ENCODE measurements at places on chromosomes 6 and 20.

GRCh38 chr6:8845690-8846089 lies 410.3 kb upstream of the SLC35B3 start:
- no peak for DNase-seq

GRCh38 chr6:149343501-149343900 lies 26.0 kb downstream of the TAB2 start:
- no peak for DNase-seq

GRCh38 chr6:26172608-26172968 lies 85.4 kb downstream of the HFE start:
- DNase-seq, result no peak

- DNase-seq, result no peak
These were observed 158.7 kb upstream of the SLC22A16 start for GRCh38 chr6:110635096-110635495.

DNA sequence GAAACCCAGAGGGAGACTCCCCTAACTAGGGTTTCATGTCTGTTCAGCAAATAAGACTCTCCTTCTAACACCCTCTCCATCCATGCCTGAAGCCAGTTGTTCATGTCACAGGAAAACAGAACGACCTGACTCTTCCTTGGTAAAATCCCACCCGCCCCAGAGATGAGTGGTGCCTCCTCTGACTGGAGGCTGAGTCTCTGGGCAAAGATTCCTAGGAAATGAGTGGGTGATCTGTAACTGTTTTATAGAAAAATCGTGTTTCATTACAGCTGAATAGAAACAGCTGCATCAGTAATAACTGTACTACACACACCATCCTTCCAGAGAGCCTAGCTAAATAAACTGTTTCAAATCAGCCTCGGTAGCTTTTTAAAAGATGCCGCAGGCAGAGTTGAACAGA lies 37.4 kb upstream of the MRPS10 start:
- DNase-seq, result no peak

DNA sequence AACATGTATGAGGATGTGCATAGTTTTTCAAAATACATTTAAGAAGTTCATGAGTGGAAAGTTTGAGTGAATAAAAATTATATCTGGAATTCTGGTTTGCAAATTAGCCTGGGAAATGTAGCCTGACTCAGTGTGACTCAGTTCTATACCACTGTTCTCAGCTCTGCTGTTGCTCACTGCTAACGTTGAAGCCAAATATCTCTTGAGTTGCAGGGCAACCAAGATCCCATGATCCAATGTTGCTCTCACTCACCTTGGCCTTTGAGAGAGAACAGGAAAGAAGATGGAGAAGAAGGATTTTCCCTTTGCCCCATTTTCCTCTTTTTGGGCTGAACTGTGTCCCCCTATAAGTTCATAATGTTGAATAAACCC lies 28.9 kb downstream of the PSMB9 start:
- DNase-seq, result no peak

GRCh38 chr6:108592371-108593337 lies 31.9 kb downstream of the FOXO3 start:
- DNase-seq, result peak; percentile 22

- DNase-seq, result no peak
These were observed 17.5 kb upstream of the ZSCAN9 start for GRCh38 chr6:28207510-28208110.

DNA sequence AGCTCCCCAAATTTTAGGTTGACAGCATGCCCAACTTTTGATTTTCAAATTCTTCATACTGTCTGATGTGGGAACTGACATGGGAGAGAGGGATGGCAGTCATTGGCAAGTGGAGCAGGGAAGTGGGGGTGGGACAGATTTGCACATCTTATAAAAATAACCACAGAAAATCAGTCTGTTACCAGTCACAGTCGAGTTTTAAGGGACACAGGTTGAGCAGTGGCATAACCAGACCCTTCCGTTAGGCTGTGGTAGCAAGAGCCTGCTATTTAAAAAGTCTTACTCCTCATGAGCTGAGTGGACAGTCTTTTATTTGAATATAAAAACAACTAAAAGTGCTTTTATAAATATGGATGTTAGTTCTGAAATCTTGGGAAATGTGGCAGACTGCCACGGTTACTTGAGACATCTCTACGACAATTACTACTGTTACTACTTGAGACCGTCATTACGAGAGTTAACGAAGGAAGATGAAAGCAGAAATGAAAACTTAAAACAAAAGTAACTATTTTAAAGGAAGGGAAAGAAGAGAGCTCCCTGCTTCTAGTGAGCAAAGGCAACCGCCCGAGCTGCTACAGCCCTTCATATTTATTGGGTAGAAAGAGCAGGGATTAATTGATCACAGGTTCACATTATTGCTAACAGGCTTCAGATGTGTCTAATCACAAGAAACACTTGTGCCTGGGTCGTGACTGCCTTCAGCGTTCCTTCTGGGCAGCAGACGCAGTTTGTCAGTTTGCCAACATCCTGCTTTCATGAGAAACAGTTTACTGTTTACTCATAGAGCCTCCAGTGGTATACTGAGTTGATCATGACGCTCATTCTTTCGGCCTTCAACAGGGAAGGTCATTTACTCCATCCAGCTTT lies 71.3 kb downstream of the EFHC1 start:
- no peak for DNase-seq

GRCh38 chr20:50249447-50250388 lies 59.1 kb downstream of the CEBPB start:
- DNase-seq, result no peak

GRCh38 chr20:48786951-48787705 lies 40.7 kb downstream of the PREX1 start:
- DNase-seq, result no peak

GRCh38 chr20:3364323-3365013 lies 43.0 kb downstream of the DNAAF9 start:
- no peak for DNase-seq

DNA sequence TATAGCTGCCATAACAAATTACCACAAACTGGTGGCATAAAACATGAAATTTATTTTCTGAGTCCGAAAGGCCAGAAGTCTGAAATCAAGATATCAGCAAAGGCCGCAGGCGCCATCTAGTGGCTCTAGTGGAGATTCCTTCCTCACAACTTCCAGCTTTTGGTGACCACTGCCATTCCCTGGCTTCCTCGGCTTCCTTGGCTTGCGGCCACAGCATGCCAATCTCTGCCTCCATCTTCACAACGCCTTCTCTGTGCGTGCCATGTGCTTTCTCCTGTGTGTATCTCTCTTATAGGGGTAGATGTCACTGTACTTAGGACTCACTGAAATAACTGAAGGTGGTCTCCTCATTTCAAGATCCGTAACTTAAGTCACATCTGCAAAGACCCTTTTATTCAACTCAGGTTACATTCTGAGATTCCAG lies 5.4 kb upstream of the PLAGL1 start:
- DNase-seq, result peak; percentile 71

- DNase-seq, result no peak
These were observed 1.2 kb downstream of the ELOVL2 start for GRCh38 chr6:11042750-11043377.

GRCh38 chr20:2237059-2237458 lies 58.7 kb upstream of the TGM3 start:
- no peak for DNase-seq

GRCh38 chr20:46539113-46539512 lies 11.3 kb downstream of the OCSTAMP start:
- DNase-seq, result no peak

GRCh38 chr6:42891199-42891722 lies 11.8 kb downstream of the RPL7L1 start:
- no peak for DNase-seq

DNA sequence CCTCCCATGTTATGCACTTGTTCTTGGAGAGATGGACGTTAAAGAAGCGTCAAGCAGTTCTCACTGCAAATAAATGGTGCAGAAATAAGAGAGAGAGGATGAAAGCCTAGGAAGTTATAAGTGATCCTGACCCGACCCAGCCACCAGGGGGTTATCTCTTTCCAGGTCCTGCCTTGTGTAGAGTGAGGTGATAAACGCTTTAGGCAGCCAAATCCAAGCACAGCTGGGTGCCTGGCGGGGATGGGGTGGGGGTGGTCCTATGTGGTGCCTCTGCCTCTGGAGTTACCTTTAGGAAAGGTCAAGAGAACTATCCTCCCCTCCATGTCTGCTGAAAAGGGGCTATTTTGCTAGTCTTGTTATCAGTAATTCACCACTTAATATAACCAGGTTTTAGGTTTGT lies 9.2 kb upstream of the TFAP2A start:
- no peak for DNase-seq

DNA sequence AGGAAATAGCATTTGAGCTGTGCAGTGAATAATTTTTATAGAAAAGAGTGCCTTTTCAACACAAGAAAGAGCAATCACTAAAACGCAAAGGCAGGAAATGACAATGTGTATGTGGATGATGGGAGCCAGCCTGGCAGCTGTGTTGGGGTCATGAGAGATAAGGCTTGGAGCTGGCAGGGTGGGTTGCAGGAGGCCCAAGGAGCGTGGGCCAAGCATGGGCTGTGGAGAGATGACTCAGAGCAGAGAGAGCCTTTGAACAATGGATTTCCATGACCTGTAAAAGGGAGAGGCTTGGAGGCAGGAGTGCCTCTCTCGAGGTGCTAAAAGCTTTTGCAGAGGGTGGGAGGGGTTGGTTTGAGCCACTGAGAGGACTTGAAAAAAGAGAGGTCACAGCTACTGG lies 6.6 kb upstream of the TBC1D7 start:
- no peak for DNase-seq

- DNase-seq, result no peak
These were observed 736.5 kb downstream of the HACE1 start for GRCh38 chr6:104123227-104123626.

DNA sequence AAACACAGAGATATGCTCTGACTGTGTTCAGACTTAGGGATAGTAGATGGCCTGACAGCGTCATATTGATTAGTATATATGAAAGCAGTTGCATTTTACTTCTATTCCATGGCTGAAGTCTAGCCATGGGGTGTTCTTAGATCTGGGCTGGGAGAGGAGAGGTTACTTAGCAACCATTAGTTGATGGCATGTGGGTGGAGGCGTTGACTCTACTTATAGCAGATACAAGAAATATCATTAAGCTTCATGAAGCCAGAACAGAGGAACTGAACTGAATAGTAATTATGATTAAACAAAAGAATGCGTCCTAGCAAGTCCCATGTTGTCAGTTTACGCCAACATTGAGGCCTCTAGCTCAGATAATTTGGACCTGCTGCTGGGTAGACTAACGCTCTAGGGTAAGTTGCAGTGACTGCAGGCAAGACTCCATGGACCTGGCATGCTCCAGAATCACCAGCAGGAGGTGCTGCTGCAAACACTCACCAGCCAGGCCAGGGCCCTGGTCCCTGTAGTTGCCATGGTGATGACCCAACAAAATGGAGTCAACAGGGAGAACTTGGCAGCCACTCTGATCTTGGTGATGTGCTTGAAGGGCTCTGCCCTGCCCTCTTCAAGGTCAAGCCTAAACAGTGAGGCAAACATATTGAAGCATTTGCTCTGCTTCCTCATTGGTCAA lies 477.3 kb downstream of the PREX1 start:
- peak; percentile 7 for DNase-seq

DNA sequence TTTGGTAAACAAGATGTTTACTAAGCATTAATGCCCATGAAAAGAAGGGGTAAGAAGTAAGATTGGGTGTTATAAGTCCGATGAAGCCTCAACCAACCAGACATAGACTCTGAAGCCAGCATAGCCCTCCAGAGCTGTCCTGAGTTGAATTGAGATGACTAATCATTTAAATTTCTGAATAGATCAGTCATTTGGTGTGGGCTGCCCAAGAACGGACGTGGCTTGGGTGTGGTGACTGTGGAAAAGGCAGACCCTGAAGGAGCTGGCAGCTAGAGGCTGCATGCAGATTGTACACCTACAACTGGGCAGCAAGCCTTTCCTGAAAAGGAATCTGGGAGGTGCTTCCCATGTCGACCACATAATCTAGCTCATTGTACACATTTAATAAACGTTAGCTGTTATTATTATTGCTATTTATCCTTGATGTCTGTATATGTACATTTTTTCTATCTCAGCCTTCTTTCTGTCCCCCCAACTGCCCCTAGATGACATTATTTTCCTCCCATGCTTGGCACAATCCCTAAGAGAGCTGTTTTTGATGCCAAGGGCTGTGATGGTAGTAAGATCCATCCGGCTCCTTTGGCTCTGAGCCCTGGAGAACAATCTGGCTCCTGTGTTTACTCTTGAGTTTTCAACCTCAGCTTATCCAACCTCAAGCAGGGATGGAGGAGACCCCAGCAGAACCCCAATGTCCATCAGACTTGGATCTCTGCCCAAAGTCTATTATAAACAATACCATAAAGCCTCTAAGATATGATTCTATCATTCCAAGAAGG lies 57.6 kb upstream of the JAG1 start:
- no peak for DNase-seq

DNA sequence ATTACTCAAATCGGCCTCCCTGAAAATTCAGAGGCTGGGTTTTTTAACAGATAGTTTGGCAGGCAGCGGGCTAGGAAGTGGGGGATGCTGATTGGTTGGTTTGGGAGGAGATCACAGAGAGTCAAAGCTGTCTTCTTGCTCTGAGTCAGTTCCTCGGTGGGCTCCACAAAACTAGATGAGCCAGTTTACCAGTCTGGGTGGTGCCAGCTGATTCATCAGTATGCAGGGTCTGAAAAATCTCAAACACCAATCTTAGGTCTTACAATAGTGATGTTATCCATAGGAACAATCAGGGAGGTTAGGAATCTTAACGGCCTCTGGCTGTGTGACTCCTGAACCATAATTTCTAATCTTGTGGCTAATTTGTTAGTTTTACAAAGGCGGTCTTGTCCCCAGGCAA lies 190.7 kb downstream of the C6orf118 start:
- DNase-seq, result no peak

DNA sequence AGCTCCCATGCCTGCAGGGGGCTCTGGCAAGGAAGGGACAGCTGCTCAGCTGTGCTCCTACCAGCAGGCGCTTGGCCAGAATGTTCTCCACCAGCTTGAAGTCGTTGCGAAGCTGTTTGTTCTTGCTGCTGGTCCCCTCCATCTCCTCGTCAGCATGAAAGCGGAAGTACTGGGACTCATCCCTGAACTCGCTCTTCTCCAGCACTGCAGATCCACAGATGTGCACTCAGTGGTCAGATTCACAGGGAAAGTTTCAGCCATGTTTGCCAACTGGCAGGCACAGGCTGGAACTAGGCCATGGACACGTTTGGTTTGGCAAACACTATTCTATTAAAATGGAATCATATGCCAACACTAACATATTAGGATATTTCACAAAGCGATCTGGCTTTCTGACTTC lies 167.9 kb downstream of the PREX1 start:
- DNase-seq, result no peak

- DNase-seq, result no peak
These were observed 25.3 kb downstream of the MBOAT1 start for GRCh38 chr6:20186981-20187380.

DNA sequence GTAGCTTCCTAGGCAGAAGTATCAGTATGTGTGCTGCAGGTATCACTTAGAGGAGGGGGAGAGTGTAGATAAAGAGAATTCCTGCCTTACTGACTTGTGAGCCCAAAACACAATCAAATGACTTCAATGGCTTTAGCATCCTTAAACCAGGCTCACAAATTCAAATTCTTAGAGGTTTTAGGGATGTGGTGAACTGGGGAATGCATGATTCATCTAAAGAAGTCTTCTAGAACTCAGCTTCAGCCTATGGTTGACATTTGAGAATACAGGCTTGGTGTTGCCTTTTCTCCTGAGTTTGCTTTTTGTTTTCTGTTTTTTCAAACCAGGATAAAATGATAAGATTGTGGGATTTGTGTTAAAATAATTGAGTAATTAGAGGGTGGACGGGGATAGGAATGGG lies 14.4 kb downstream of the SNRPC start:
- DNase-seq, result no peak

- no peak for DNase-seq
These were observed 175.5 kb downstream of the BTBD3 start for GRCh38 chr20:12093057-12093796.

- peak; percentile 72 for DNase-seq
These were observed 32.0 kb downstream of the ARHGAP40 start for GRCh38 chr20:38633577-38634093.

Data from stimulated activated CD4-positive, alpha-beta T cell treated with anti-CD3 and anti-CD28 coated beads, Interleukin-2, amount 100 ng/mL, for 24 hours (primary cell).